ENCODE measurements at places on chromosomes 5 and 9.
A peak's percentile ranks its signal among the peaks of the same experiment; 100 is the strongest.

DNA sequence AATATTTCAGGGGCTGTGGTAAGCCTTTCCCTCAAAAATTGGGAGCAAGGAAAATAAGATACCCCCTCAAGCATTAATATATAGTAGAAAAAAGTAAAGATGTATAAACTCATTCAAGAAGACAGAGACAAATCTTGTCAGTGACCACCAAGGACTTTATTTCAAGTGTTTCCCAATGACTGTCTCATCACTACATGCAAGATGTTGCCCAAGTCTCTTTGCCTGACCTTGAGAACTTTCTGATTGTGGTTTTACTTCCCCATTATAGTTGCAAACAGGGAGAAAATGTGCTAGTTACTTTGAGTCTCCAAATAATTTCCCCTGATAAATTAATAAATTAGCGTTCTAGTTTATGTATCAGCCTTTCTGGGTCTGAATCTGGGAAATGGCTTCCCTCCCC, 4.0 kb upstream of the SLC46A2 start:
- DNase-seq, result no peak

DNA sequence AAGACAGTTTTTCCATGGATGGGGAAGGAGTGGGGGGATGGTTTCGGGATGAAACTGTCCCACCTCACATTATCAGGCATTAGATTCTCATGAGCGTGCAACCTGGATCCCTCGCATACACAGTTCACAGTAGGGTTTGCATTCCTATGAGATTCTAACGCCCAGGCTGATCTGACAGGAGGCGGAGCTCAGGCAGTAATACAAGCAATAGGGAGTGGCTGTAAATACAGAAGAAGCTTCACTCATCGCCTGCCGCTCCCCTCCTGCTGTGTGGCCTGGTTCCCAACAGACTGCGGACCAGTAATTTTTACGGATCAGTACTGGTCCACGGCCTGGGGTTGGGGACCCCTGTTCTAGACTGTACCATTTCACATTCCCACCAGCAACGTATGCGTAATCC, 68.3 kb upstream of the OTULINL start:
- DNase-seq, result no peak

DNA sequence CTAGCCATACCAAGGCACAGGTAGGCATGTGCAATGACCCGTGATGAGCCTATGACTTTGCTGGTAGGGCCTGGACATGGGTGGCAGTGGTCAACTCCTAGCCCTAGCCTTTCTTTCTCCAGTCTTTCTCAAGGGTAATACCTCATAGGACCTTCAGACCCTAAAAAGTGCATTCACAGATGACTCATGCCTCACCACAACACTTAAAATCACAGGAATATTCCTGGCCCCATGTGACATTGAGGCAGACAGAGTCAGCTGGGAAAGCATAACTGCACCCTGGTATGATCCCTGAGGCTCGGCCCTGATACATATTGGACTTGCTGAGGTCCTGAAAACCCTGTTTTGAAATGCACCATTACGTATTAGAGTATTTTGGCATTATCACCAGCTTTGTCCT, 449.5 kb downstream of the HINT1 start:
- no peak for DNase-seq

DNA sequence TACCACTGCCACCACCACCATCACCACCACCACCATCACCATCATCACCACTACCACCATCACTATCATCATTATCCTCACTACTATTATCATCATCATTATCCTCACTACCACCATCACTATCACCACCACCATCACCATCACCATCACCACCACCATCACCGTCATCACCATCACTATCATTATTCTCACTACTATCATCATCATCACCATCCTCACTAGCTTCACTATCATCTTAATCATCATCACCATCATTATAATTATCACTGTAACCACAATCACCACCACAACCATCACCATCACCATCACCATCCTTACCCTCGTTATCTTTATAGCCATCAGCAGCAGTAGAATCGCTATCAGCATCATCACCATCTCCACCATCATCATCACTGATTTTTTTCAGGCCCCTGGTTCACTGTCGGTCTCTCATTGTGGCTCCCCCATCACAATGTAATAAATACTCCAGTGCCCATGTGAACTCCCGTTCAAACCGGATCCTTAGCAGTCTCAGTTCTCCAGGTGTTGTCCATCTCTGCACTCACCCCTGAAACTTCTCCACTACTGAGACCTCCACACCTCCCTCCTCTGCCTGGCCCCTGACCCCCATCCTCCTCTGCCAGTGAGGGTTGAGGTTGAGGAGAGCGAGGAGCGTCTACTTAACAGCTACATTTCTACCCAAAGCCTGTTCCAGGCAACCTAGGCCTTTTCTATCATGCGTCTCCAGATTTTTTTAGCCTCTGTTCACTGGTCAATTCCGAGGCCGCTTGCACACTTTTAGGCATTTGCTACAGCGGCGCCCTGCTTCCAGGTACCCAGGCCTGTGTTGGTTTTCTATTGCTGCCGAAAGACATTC, 238.2 kb downstream of the PBX3 start:
- no peak for DNase-seq

GRCh38 chr5:84724683-84725082, 340.0 kb upstream of the EDIL3 start:
- DNase-seq, result no peak

GRCh38 chr5:79642210-79642609, 30.0 kb downstream of the TENT2 start:
- DNase-seq, result no peak

DNA sequence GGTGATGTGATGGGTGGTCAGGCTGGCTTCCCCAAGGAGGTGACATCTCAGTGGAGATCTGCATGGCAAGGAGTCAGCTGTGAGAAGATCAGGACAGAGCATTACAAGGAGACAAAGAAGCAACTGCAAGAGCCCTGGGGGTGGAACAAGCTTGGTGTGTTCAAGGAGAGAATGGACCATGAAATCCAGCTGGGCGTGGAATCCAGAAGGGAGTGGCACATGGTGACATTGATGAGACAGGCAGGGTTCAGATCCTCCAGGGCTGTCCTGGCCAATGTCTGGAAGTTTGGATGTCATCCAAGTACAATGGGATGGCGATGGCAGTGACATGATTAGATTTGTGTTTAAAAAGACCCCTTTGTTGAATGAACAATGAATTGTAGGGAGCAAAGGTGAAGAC, 175.6 kb downstream of the MACROH2A1 start:
- no peak for DNase-seq

GRCh38 chr9:130483371-130483971, 38.7 kb downstream of the ASS1 start:
- no peak for DNase-seq

- no peak for DNase-seq
Observed at GRCh38 chr5:113056988-113057387, 80.4 kb downstream of the DCP2 start.

DNA sequence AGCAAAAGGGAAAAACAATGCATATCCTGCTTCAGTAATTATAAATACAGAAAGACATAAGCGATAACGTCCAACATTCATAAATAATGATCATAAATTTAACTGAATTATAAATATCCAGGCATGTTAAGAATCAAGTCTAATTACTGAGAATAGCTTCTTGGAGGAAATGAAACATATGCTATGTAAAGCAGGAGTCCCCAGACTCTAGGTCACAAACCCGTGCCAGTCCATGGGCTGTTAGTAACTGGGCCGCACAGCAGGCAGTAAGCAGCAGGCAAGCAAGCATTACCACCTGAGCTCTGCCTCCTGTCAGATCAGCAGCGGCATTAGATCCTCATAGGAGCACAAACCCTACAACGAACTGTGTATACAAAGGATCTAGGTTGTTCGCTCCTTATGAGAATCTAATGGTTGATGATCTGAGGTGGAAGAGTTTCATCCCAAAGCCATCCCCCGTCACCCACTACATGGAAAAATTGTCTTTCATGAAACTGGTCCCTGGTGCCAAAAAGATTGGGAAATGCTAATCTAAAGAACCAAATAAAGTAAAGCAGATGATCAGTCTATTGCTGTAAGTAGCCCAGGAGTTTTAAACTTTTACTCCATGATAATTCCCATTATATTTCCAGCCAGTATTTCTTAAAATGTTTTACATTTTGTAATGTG, 50.4 kb downstream of the CERT1 start:
- no peak for DNase-seq

DNA sequence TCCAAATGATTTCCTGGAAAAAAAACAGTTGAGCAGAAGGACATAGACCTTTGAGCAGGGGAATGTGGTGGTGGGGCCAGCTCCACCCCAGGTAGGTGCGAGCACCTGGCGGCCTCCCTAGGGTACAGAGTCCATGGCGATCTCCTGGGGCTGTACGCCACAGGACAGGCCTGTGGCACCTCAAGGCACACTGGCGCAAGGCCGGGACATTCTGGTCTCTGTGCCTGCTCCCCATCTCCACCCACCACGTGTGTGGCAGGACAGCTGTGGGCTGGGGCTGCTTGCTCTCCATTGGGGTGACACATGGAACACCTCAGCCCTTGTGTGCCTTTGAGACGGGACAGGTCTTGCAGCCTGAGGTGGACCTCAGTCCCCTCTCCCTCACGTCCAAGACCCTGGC, 25.2 kb downstream of the WNK2 start:
- DNase-seq, result no peak

DNA sequence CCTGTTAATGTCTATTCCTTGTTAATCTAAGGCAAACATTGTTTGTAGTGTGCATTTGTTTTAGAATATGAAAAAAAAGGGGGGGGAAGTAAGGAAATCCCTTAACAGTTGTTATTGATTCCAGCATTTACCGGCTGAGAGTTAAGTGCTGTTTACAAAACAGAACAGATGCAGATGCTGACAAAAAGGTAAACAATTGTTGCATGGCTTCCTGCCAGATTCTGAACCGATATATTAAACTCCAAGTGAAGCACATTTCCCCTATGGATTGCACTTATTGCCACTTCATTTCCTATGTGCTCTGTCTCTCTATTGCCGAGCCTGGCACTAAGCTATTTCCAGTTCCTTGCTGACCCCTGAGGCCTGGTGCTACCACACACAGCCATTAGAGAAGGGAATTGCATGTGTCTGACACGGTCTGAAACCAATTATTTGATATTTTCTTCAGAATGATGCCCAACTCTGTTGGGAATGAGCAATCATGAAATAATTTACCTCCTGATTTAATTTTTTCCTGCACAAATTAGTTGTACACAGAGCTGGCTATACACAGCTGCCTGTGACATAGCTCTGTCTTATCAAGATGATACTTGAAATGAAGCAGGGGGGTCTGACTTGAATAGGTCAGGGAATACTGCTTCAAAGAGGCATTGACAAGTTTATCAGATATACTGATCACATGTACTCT, 109.8 kb downstream of the KIAA0825 start:
- no peak for DNase-seq

DNA sequence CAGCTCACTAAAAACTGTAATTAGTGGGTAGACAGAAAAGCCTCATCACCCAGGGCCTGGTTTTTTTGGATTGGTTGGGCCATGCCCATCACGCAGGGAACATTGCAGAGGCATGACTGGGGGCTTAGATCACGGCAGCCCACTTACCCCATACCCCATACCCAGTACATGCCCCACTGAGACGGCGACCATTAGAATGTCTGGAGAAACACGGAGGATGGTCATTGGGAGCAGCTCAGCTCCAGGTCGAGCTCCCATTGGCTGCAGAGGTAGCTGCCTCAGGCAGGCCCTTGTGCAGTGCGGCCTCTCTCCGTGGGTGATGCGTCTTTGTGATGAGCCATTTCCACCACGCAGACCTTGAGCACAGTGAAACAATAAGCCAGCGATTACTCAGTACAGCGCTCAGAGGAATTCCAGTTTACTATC, 204.0 kb downstream of the GADD45G start:
- no peak for DNase-seq

DNA sequence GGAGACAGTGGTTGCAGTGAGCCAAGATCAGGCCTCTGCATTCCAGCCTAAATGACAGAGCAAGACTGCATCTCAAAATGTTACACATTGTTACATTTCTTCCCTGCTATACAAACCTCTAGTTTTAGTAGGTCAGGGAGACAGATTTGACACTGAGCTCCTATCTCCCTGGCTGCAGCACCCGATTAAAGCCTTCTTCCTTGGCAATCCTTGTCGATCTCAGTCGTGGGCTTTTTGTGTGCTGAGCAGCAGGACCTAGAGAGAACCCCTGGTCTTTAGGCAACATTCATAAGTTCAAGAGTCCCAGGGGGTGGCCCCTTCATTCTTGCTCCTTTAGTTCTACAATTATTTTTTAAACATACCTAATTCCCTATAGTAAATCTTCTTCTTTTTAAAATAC, 13.0 kb downstream of the SERINC5 start:
- no peak for DNase-seq

GRCh38 chr9:27336126-27336525, 39.2 kb upstream of the EQTN start:
- no peak for DNase-seq

GRCh38 chr9:70152350-70152749, 106.4 kb upstream of the SMC5 start:
- DNase-seq, result no peak

DNA sequence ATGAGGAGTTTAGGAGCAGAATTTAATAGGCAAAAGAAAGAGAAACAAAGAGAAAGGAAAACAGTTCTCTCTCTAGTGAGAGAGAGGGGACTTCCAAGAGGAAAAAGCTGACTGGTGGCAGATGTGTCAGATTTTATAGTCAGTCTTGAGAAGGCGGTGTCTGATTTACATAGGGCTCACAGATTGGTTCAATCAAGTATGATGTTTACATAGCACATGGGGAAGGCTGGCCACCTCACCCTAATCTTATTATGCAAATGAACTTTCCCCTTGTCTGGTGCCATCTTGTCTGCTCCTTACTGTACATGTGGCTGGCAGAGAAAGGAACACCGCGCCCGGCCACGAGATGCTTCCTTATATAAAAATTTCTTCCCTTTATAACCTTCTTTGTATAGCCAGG, 24.7 kb downstream of the UNC13B start:
- no peak for DNase-seq

GRCh38 chr9:85344901-85345300, 396.9 kb downstream of the AGTPBP1 start:
- DNase-seq, result no peak

GRCh38 chr5:54390015-54390414, 65.5 kb upstream of the HSPB3 start:
- peak; percentile 65 for DNase-seq

All from T1000 (cell line).